ENCODE measurements at places on chromosomes 2 and 18. TPM values are rescaled to one million over a fixed set of nuclear protein-coding genes. Genes with fewer than 3 reads are reported as not detected.

DNA sequence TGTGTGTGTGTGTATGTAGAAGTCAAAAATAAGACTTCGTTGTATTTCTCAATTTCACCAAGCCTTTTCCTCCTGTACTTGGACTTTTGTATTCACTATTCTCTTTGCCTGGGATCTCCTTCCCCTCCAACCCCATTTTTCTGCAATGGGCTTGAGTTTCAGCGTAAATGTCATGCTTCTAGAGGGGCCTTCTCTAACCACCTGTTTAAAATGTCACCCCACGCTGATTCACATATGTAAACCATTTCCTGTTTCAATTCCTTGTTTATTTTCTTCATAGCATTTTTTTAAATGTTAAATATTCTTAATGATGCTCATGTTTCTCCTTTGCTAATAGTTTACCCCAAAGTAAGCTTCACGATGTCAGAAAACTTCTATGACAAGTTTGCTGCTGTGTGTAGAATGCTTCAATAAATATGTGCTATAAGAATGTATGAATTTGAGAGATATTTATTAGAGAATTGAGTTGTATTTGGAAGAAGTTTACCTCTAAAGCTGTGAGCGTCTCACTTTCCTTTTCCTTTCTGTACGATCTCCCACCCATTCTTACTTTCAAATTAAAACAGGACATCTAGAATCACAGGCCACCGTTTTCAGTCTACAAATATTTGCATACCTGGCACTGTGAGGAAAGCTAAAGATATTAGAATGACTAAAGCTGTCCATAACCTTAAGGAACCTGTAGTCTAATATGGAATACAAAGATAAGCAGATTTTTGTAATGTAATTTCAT, 762.4 kb downstream of the LRRTM4 start:
- DNase-seq: no peak

- no peak for DNase-seq
Measured at GRCh38 chr2:169509298-169509885, at the start of gene KLHL41. TSS of gene KLHL41 (plus strand) at chr2:169509702. CDS start at chr2:169509779, 77 bp downstream.

DNA sequence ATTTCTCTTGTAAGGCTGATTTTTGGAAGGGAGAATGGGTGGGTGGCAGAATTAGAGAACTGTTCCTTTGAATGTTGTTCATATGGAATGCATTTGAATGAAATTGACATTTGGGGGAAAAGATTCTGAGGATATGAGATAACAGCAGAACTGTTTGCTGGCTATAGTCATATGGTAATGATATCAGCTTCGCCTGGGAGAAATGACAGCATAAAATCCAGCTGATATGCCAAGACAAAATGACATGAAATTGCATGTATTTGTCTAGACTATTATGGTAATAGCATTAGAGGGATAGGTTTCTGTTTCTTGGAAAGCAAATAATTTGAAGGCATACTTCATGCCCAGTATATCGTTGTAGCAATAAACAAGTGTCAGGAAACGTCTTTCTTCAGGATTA, 150.8 kb upstream of the SPATS2L start:
- no peak for DNase-seq

The SOX11 gene
- total RNA-seq: 3.6 TPM

GRCh38 chr18:498931-499775, 1.3 kb downstream of the COLEC12 start:
- DNase-seq: peak; percentile 65

DNA sequence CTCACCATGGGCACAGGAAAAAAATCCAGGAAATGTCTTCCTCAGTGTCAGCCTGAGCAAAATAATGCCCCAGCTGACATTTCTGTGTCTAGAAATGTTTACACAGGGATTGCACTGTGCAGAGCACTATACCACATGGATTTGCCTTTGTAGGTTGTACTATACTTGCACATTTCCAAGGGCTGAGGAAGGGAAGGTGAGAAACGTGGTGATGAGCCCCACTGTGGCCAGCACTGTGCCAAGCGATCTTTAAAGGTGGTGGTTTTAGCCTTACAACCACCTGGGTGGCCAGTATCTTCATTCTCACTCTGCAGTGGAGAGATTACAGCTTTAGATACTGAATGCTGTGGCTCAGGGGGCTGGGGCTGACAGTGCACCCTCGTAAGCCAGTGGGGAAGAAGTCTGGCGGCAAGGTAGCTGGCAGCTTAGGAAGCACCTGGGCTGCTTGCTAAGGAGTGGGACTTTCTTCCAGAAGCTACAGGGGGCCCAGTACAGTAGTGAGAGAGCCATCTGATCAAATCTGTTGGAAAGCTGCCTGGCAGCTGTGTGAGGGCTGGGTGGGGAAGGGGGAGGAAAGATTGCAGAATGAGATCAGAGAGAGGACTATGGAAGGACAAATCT, 81.4 kb upstream of the MSH2 start:
- no peak for DNase-seq

DNA sequence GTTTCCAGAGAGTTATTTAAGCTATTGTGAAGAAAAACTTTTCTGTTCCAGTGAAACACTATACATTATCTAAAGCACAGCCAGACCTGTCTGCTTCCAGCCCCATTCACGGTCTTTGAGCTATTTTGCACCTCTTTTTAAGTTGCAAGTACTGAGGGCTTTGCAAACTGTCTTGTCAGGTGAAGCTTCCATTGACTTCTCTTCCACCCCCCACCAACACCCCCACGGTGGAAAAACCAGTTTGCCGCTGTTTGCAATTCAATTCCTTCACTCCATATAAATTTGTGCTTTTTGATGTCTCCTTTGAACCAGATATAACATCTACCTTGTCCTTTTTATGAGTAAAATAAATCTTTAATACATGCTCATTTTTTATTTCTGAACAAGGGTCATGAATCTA, 15.7 kb downstream of the B3GNT7 start:
- DNase-seq: no peak

DNA sequence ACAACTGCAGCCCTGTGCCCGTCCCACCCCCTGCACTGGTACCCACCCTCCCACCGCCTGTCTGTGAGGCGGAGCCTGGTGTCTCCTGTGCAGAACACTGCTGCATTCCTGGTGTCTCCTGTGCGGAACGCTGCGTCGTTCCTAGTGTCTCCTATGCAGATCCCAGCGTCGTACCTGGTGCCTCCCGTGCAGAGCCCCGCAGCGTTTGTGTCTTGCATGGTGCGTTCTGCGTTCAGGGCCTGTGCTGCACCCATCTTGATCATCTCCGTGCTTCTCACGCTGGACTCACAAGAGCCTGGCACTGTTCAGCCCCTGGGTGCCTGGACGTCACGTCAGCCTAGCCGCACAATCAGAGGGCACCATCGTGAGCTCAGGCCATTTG, 248.6 kb upstream of the SALL3 start:
- DNase-seq: peak; percentile 40

DNA sequence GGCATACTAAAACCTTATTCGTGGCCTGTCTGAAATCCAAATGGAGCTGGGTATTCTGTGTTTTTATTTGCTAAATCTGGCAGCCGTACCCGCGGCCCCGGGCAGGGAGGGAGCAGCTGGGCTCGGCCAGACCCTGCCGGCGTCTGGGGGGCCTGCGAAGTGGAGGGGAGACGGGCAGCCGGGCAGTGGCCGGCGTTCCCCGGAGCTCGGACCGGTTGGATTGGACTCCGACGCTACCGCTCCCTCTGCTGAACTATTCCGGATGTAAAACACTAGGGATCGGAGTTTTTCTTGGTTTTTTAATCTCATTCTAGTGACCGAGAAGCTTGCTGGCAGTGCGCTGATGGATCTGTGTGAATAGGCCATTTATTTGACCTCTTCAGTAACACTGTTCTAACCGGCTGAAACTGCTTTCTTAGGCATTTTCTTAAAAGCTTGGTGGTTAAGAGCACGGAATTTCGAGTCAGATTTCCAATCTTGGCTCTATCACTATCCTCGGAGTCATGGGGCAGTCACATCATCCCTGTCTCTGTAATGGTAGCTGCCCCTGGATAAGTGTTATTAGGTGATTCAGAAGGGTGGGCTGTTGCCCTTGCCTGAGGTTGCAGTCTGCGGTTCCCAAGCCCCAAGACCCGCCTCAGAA, 694 bp downstream of the UNC50 start:
- no peak for DNase-seq

DNA sequence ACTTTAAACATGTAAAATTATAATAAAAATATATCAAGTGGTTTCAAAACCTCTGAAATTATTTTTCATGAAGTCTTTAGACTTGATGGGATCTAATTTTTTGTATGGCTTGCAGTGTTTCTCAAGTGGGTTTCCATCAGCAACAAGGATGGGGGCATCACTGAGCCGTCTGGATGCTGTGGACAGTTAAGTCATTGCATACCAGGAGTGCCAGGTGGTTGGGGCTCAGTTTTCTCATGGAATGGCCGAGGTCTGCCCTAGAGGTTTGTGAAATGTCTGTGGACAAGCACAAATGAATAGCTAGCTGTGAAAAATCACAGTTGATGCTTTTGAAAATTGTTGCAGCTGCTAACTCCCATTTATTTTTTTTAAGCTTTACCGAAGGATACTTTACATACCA, 1.7 kb downstream of the PRELID3A start:
- DNase-seq: no peak

GRCh38 chr18:46340716-46341115, 236.5 kb downstream of the HAUS1 start:
- DNase-seq: peak; percentile 22

GRCh38 chr18:63237881-63238692, 81.5 kb downstream of the BCL2 start:
- no peak for DNase-seq

DNA sequence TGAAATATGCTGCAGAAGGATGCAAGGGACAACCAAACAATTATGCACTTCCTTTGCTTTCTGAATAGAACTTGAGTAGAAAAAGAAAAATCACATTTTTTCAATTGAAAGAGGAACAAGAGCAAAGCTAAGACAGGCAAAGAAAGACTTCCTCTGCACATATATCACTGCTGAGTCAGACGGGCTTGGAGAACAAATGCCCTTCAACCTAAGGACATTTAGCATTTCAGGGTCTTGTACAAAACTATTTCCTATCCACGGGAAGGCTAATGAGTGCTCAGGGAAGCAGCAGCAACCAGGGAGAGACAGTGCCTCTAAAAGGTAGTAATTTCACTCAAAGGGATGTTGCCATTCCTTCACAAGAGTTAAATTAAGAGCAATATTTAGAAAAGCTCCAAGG, 570.0 kb upstream of the GCFC2 start:
- no peak for DNase-seq

DNA sequence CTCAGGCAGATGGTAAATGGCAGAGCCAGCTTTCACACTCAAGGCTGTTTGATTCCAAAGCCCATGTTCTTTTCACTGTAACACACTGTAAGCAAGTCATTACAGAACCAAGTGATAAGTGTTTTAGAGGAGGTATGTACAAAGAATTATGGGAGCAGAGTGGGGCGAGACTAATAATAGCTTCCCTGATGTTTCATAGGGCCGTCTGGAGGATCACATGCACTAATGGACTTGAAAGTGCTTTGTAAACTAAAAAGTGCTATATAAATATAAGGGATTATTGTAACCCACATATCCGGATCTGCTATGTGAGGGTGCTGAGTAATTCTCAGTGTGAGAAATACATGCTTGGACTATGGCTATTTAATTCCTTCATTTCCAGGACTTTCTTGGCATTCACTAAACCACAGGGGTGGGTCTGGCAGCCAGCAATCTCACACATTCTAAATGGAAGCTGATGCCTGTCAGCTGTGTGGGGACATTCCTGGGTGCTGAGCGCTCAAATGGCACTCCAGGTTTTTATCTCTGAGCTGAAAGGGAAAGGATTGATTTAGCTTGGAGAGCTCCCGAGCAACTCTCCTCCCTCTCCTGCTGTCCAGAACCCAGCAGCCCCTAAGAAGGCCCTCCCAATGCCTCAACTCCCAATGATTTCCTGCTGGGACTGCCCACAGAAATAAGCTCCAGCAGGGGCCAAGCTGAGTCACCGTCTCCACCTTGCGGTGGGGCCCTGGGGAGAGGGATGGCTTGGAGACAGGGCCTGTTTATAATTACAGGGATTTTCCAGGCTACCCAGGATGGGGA, 222.8 kb downstream of the SOX11 start:
- no peak for DNase-seq

DNA sequence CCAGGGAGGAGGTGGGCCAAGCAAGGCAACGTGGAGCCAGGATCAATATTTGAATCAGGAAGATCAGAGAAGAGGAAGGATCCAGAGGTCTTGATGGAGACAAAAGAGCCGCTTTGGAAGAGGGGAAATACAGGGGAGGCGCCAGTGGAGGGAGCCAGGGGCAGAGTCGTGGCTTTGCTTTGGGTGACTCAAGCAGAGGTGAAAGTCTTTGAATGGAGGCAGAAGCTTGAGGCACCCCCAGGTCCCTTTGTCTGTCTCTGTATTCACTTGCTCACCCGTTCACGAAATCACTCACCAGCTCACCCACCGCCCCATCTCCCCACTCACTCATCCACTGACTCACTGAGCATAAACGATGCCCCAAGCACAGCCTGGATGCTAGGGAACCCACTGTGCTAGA, 134.1 kb downstream of the ACOXL start:
- no peak for DNase-seq

DNA sequence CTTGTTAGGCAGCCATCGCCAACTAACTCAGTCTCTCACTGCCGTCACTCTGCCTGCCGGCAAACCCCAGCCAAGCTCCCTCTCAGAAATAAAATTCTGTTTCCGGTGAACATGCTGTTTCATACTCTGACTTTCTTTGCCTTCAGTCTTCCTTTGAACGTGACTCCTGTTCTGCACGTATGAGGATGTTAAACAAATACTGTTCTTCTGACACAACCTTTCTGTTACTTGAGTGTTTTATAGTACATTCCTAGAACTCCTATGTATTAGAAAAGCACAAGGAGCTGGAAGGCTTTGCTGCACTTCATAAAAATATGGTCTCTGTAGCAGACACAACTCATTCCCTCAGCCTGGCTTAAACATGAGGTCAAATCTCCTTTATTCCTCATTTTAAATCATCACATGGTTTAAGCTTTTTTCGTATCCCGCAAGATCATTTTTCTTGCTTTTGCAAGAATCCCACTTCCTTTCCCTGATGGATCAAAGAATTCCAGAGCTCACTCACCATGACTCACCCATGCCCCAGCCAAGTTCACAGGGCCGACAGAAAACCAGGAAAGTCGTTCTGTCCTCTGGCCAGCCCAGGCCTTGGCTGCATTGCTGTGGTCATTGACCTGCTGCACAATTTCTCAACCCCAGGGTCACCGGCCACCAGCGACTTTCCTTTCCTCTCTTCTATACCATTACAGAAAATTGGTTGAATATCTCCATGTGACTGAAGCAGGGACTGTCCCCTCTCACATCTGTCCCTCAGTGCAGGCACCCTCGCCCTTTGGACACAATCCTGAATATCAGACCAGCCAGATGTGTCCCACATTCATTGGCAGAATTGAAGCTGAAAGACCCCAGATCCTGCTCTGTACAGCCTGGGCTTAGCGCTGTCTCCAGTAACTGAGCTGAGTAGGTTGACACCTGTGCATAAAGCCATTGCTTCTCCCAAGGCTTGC, 183.1 kb upstream of the ARL4C start:
- peak; percentile 89 for DNase-seq
